Activated T-helper 2 cell treated with anti-CD3 and anti-CD28 coated beads, Interferon-gamma antibody, Interleukin-2, Interleukin-4, amounts not matched to agents 10 μg/mL and 5 μg/mL and 100 μg/mL, durations not matched to agents 14 hours and 24 hours and 36 hours (primary cell): ENCODE measurements at places on chromosomes 16 and 17. TPM values are rescaled to one million over a fixed set of nuclear protein-coding genes. Genes with fewer than 3 reads are reported as not detected.

The METTL16 gene
- total RNA-seq, result 49.1 and 49.2 TPM in 2 replicates

The CHD9NB gene
- 0.25 and 0.32 TPM in 2 replicates for total RNA-seq

The RAB37 gene
- total RNA-seq, result 9.7 and 12.1 TPM in 2 replicates

The CLEC3A gene
- not detected in 2 replicates for total RNA-seq

The CCL5 gene
- 28.1 and 28.9 TPM in 2 replicates for total RNA-seq

The PRSS22 gene
- not detected in 2 replicates for total RNA-seq
